ENCODE measurements at places on chromosomes 11 and 22. TPM values are rescaled to one million over a fixed set of nuclear protein-coding genes. Genes with fewer than 3 reads are reported as not detected.

DNA sequence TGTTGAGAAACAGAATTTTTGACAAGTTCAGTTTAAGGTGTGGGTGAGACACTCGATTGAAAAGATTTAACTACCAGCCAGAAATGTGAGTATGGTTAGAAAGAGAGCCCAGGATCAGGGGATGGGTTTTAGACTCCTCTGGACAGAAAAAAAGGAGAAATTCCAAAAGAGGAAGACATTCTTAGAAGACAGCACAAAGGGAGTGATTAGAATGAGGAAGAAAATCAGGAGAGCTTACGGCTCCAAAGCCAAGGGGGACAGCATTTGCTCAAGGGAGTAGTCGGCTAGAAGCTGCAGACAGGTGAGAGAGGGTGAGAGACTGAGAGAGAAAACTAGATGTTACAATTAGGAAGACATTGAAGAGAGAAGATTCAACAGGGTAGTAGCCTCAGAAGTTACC is 166.1 kb downstream of the ADAMTS15 start:
- DNase-seq, result no peak
- no peaks in the 10 kb centered on the region for H3K27me3 ChIP-seq
- no peaks in the 10 kb centered on the region for H3K4me1 ChIP-seq
- H3K27ac ChIP-seq, result no peak overlapping the region
- no peak overlapping the region for H3K4me3 ChIP-seq

DNA sequence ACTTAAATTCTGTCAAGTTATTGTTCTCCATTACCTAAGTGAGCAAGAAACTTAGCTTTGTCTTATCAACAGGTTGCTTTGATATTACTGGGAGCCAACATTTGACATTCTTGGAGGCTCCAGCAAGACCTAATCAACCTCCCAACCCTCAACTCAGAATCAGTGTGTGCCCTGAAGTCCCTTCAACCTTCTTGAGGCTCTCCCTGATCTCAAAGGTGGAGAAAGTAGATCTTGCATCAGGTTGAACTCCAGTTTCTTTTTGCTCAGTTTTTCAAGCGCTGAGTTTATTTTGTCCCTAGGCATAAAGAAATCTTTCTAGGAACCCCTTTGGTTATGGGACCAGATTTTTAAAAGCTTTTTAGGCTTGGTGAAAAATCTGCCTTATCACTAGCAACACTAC is 1.4 kb downstream of the FAM111A start:
- peak overlapping the region; percentile 74 for H3K4me3 ChIP-seq
- H3K36me3 ChIP-seq, result no peaks in the 10 kb centered on the region
- H3K4me1 ChIP-seq, result no peaks in the 10 kb centered on the region
- no peak for DNase-seq
- peaks cover 26% of the 10 kb centered on the region for H3K27me3 ChIP-seq

DNA sequence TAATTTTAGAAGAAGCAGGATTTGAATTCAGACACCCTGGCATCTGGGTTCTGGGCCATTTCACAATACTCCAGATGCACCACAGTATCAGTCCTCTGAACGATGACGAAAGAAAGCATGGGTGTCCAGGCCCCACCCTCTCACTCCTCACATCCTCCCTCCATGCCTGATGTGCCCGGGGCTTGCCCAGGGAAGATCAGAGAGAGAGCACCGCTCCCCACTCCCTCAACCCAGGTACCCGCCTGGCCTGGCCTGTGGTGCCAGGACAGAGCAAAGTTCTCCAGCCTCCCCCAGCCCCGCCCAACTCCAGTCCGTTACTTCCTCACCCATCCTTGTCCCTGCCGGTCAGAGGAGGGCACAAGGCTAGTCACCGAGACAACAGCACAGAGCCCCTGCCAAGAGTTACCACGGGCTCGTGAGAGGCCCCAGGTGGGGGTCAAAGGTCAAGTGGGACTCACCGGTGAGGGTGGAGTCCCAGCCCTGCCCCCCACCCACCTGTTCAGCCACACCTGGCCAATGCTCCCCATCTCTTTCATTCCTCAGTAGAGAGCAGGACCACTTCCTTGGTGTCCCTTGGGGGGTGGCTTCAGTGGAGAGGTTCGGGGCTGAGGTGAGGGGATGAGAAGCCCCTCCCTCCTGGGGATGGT is 8.1 kb downstream of the BCL9L start:
- peaks cover 60% of the 10 kb centered on the region for H3K4me1 ChIP-seq
- H3K27me3 ChIP-seq, result no peaks in the 10 kb centered on the region
- peak overlapping the region; percentile 80 for H3K27ac ChIP-seq
- peak; percentile 79 for DNase-seq
- peak overlapping the region; percentile 77 for H3K4me3 ChIP-seq

- H3K27ac ChIP-seq, result no peak overlapping the region
- no peaks in the 10 kb centered on the region for H3K4me1 ChIP-seq
- H3K27me3 ChIP-seq, result no peaks in the 10 kb centered on the region
- no peak overlapping the region for H3K4me3 ChIP-seq
Observed at GRCh38 chr11:119297938-119298337, 19.0 kb downstream of the MCAM start.

DNA sequence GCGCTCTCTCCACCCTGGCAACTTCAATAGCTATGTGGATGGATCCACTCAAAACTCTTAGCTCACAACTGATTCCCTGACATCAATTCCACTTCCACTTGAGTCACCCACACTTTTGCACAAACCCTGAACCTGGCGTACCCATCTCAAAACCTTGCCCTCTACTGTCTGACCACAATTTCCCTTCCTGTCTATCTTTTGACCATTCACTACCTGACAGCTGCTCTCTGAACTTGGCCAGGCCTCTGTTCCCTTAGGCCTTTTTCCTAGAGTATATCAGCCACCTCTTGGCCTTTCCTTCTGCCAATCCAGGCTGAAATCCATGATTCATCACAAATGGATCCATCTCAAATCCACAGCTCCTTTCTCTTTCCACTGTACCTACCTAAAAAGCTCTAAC is 106.0 kb downstream of the RPL27A start:
- H3K4me1 ChIP-seq, result peaks cover 12% of the 10 kb centered on the region
- DNase-seq, result no peak
- no peak overlapping the region for H3K4me3 ChIP-seq
- no peak overlapping the region for H3K27ac ChIP-seq
- H3K27me3 ChIP-seq, result no peaks in the 10 kb centered on the region

The BEST1 gene
- 0.26 TPM for total RNA-seq

The CCDC73 gene
- total RNA-seq, result not detected

The RAG2 gene
- total RNA-seq, result not detected
